ENCODE measurements at places on chromosomes 1 and 21. TPM values are rescaled to one million over a fixed set of nuclear protein-coding genes. Genes with fewer than 3 reads are reported as not detected.

RAD54L gene
- polyA plus RNA-seq: 3.7 TPM

CASQ2 gene
- polyA plus RNA-seq: 191 TPM

OLIG2 gene
- 0.16 TPM for polyA plus RNA-seq

CDA gene
- polyA plus RNA-seq: 0.33 TPM

FHAD1 gene
- 2.2 TPM for polyA plus RNA-seq

TSTD1 gene
- 18.6 TPM for polyA plus RNA-seq

TP73 gene
- not detected for polyA plus RNA-seq

ANGPTL7 gene
- 0.60 TPM for polyA plus RNA-seq

WNT2B gene
- polyA plus RNA-seq: 4.5 TPM

DAB1 gene
- polyA plus RNA-seq: 5.5 TPM

AMY2A gene
- not detected for polyA plus RNA-seq

Measured in muscle of arm (tissue), 14 donors.